ENCODE measurements at places on chromosomes 1 and 21.

DNA sequence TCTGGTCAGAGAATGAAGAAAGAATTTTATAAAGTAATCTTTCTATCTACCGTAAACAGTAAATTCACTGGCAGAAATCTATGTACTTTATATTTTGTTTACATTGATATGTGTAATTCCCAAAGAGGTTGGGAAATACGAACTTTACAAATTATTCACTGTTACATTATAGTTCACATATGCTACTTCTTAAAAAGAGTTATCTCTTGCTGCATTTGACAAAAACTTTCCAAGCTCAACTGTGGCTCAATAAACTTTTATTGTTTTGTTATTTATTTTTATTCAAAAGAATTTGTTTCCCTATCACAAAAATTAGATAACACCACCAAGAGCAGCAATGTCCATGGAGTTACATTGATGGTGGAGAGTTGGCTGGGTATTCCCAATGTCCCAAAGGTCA is 201.2 kb upstream of the TNR start:
- no peak for DNase-seq

DNA sequence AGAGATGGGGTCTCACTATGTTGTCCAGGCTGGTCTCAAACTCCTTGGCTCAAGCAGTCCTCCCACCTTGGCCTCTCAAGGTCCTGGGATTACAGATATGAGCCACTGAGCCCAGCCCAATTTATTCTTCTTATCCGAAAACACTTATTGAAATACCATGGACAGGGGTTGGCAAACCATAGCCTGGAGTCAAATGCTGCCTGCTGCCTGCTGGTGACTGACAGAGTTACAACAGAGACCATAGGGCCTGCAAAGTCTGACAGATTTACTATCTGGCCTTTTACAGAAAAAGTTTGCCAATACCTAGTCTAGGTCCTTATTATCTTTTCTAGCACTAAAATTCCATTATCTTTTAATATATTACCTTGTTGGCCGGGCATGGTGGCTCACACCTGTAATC is 87.1 kb upstream of the ZNF281 start:
- no peak for DNase-seq

DNA sequence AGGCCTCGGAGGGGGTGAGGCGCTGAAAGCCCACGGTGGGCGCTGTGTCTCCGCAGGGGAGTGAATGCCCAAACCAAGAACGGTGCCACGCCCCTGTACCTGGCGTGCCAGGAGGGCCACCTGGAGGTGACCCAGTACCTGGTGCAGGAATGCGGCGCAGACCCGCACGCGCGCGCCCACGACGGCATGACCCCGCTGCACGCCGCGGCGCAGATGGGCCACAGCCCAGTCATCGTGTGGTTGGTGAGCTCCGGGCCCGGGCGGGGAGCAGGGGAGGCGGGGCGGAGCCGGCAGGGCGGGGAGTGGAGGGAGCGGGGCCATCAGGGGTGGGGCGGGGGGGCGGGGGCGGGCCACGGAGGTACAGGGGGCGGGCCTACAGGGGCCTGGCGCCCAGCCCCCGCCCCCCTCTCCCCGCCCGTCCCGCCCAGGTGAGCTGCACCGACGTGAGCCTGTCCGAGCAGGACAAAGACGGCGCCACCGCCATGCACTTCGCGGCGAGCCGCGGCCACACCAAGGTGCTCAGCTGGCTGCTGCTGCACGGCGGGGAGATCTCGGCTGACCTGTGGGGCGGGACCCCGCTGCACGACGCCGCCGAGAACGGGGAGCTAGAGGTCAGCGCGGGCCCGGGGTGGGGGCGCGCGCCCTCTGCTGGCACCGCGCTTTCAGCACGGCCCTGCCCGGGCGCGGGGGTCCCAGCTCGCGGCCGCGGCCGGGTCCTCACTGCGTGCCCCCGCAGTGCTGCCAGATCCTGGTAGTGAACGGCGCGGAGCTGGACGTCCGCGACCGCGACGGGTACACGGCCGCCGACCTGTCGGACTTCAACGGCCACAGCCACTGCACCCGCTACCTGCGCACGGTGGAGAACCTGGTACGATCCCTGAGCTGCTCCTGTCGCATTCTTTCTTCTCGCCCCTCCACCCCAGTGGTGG is 15.9 kb downstream of the ESPN start:
- DNase-seq = peak; percentile 54

DNA sequence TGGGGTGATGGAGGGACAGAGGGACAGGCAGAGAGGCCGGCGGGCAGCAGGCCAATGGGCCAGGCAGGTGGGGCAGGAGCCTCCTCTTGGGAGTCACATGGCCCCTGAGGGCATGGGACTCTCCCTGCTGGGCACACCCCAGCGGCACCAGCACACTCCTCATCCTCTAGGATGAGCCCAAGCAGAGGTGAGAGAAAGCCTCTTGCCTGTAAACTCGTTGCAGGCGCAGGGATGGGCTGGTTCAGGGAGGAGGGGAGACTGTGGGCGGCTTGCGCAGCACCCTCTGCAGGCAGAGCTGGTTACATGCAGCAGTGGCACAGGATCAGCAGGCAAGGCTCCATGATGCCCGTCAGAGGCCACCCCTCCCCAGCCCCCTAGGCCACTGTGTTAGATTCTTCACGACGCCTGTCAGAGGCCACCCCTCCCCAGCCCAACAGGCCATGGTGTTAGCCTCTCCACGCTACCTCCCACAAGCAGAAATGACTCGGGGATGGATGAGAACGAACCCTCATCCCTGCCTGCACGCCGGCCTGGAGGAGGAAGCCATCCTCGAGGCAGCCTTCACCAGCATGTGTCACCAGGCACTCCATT is 209.7 kb upstream of the VAMP3 start:
- no peak for DNase-seq

DNA sequence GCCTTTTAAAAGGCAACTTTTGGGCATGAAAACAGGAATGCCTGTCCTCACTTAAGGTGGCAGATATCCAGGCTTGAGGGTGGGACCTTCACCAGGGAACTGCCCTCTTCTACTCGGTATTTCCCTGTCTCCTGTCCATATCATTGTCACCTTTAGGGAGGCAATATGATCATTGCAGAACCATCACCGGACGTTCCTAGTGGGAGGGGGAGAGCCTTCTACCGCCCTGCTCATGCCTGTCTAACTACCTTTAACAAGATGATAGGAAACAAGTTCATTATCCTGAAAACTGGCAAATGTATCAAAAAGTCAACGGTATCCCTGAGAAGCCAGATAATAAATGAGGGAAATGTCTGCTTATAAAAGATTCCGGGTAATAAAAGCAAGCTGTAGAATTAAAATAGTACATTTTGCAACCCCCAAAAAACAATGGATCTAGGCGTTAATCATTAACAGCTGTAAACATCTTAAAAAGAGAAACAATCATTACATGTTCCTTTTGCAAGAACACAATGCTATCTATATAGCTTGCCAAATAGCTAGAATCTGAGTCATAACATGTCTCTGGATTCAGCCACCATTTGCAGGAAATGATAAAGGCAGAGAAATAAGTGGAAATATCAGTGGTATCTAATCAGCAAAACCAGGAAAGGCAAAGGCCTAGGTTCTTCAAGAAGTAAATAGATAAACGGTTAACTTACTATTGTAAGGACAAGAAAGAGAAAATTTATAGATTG is 852.9 kb upstream of the ADGRL4 start:
- DNase-seq = no peak

DNA sequence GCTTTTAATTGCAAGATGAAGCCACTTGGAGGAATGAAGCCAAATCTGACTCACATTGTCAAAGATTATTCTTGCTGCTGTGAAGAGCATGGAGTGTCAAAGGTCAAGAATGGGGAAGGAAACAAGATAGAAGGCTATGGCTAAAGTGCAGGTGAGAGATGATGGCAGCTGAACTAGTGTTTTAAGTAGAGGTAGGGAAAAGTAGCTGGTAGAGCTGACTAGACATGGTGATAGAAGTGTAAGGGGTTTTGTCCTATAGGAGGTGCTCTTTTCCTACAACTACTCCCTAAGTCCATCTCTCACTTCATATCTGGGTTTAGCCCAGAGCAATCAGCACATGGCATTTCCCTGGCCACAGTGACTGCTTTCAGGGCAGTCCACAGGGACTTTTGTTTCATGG is 11.8 kb downstream of the UBE2T start:
- no peak for DNase-seq

- DNase-seq = no peak
These were observed 32.3 kb downstream of the TBX19 start for GRCh38 chr1:168312718-168313604.

- no peak for DNase-seq
These were observed 51.0 kb upstream of the ASPM start for GRCh38 chr1:197197430-197197997.

- no peak for DNase-seq
These were observed 85.2 kb upstream of the TRABD2B start for GRCh38 chr1:48082271-48082962.

DNA sequence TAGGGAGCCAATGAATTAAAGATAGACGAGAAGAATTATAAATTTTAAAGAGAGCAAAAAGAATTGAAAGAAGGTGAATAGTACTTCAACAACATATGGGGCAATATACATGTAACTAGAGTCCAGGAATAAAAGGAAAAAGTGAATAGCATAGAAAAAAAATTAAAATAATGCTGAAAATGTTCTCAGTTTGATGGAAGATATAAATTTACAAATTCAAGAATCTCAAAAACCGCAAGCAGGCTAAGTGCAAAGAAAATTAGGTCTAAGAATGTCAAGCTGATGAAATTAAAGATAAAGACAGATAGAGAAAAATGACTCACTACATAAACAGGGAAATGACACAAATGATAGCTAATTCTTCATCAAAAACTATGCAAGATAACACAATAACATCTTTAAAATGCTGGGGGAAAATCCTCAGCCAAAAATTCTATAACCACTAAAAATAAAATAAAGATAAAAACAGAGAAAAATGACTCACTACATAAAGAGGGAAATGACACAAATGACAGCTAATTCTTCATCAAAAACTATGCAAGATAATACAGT is 326.3 kb downstream of the TBX15 start:
- DNase-seq = no peak

DNA sequence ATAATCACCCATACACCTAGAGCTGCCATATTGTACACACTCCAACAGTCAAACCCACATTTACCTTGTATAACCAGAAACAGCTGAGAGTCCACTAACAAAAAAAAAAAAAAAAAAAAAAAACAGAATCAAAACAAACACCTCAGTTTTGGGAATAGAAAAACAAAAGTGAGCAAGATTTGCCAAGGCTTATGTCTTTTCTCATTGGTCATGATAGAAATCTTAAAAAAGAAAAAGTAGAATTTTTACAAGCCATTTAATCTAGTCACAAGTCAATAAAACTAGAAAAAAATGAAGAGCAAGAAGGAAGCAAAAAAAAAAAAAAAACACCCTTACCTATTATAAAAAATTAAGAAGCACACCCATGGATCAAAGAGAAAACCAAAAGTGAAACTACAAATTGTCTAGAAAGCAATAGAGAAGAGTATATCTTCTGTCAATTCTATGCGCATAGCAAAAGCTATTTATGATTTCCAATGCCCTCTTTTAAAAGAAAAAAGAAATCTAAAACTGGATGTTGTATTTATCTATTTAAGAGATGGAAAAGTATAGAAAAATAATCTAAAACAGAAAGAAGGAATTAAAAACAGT is 113.2 kb upstream of the GALNT2 start:
- no peak for DNase-seq

DNA sequence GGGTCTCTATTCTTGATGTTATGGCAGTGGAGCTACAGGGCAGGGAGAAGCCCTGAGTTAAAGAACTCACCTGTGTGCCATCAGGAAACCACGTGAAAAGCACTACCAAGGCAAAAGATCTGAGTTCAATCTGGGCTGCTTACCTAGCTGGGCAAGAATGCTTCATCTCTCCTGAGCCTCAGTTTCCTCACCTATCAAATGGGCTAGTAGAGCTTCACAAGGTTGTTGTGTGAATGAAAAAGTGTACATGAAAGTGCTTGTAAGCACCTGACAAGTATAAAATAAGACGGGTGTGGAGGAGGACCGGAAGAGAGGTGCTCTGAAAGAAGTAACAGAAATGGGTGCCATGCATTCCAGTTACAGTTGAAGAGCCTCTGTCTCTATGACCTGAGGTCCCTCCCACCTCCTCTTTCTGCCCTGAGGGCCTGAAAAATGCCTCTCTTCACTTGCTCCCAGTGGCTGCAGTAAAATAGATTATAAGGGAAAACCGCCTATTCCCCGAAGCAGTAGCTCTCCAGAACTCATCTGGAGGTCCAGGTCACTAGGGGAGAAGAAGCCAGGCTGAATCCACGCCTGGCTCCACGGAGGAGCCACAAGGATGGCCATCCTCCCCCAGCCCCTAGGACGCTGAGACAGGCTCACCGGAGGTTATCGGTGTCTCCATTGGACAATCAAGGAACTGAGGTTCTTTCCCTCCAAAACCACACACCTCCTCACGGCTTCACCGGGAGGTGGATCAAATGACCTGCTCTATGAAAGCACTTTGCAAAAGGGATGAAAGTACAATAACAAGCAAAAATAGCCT is 1.4 kb downstream of the GPR161 start:
- DNase-seq = no peak

DNA sequence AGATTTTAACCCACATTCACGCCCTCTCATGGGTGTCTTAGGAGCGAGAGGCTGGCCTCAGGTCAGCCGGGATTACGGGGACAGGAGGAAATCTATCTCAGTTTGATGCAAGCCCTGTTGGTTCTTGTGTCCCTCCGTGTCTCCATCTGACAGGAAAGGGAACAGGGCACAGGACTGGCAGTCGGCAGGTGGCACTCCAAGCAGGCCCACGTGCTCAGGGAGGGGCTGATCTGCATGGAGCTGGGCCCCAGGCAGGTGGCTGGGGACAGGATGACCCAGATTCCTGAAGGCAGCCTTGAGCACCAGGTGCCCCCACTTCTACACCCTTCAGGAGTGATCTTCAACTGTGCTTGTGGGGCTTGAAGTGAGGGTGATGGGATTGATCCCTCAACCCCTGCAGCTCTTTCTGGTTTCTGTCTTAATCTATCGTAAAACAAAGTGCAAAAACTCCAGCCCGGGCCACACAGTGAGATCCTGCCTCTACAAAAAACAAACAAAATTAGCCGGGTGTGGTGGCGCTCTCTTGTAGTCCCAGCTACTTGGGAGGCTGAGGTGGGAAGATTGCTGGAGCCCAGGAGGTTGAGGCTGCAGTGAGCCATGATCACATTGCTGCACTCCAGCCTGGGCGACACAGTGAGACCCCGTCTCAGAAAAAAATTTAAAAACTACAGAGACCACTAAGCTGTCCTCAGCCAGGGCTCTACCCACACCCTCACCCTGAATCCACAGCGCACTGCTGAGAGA is 8.3 kb downstream of the PLEKHG5 start:
- no peak for DNase-seq

- DNase-seq = no peak
These were observed 45.5 kb downstream of the MAN1C1 start for GRCh38 chr1:25662061-25662460.

Measured in stimulated activated effector memory CD8-positive, alpha-beta T cell treated with anti-CD3 and anti-CD28 coated beads, Interleukin-12 subunit alpha, Interleukin-12 subunit beta, amount 100 ng/mL, for 72 hours (primary cell).